ENCODE measurements at places on chromosomes 16 and 17.

- DNase-seq, result no peak
These were observed 24.4 kb downstream of the CNTNAP1 start for GRCh38 chr17:42706732-42707131.

GRCh38 chr16:74724820-74725549 is 24.3 kb upstream of the MLKL start:
- DNase-seq, result no peak

- no peak for DNase-seq
These were observed 36.8 kb downstream of the CPD start for GRCh38 chr17:30415491-30415890.

DNA sequence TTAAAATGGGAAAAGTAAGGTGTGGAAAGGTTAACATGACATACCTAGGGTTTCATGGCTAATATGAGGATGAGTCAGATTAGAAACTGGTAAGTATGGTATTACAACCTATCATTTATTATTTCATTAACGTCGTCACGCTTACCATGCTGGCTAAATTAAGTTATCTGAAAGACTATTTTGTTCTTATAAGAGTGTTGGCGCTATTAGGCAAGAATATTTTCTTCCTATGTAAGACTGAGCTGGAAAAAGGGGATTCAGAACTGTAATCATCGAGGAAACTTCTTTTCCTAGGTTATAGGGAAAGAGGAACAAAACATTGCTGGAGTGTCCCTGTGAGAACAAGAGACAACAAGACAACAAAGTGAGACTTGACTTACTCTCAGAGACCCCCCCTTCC is 440.8 kb downstream of the KCNJ2 start:
- no peak for DNase-seq

DNA sequence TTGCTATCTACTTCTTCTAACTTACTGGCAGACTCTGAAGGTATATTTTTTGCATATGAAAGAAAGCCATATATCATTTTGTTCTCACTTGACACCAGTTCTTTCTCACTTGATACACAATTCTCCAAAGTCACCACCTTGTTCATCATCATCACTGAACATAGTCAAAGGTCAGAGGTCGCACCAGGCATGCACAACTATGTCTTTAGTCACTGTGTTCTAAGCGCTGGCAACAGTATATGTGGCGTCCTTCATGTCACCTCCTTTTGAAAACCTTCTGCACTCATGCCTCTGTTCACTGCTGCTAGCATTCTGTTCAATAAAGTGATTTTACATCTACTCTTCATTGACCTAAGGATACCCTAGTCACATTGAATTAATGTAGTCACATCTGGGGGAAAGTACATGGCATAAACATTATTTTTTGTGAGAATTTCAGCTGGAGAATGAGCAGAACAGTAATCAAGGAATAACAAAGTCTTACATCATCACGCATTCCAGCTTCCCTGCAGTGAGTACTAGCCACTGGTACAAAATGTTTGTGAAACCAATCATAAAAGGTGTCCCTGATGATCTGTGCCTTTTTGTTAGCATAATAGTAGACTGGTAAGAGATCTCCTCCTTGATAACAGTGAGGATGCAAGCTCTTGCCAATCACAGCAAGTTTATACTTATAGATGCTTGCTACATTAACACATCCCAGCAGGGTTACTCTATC is 20.5 kb upstream of the TBX4 start:
- DNase-seq, result no peak

GRCh38 chr17:78658281-78658785 is 81.1 kb upstream of the DNAH17 start:
- DNase-seq, result no peak

DNA sequence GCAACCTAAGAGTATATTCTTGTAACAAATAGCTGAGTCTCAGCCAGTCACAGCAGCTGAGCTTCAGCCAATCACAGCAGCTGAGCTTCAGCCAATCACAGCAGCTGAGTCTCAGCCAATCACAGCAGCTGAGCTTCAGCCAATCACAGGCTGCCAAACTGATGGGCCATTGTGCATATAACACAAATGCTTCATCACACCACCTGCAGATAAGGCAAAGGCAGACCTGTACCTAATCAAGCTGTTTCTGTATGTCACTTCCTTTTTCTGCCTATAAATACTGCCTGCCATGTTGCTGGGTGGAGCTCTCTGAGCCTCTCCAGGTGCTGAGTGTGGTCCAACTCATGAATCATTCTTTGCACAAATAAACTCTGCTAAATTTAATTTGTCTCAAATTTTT is 19.9 kb downstream of the MYH13 start:
- no peak for DNase-seq

DNA sequence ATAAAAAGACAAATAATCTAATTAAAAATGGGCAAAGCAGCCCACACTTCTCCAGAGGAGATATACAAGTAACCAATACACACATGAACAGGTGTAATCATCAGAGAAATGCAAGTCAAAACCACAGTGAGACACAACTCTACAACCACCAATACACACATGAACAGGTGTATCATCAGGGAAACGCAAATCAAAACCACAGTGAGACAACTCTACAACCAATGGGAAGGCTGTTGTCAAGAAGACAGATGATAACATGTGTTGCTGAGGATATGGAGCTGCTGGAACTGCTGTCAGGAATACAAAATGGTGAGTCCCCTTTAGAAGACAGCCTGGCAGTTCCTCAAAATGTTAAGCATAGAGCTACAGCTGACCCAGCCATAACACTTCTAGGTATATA is 22.5 kb upstream of the ENGASE start:
- DNase-seq, result no peak

GRCh38 chr17:19299214-19299747 is 62.1 kb downstream of the EPN2 start:
- DNase-seq, result no peak

- no peak for DNase-seq
These were observed 31.2 kb downstream of the LYRM9 start for GRCh38 chr17:27862004-27862403.

GRCh38 chr17:74362069-74362405 is 369 bp upstream of the BTBD17 start:
- no peak for DNase-seq

GRCh38 chr17:36932694-36933511 is 4.4 kb upstream of the LHX1 start:
- no peak for DNase-seq

GRCh38 chr16:23931199-23931598 is 95.4 kb downstream of the PRKCB start:
- no peak for DNase-seq

GRCh38 chr17:35766903-35767510 is 6.3 kb downstream of the C17orf50 start:
- no peak for DNase-seq

GRCh38 chr16:71846431-71846830 is 655 bp downstream of the ATXN1L start:
- DNase-seq, result no peak

DNA sequence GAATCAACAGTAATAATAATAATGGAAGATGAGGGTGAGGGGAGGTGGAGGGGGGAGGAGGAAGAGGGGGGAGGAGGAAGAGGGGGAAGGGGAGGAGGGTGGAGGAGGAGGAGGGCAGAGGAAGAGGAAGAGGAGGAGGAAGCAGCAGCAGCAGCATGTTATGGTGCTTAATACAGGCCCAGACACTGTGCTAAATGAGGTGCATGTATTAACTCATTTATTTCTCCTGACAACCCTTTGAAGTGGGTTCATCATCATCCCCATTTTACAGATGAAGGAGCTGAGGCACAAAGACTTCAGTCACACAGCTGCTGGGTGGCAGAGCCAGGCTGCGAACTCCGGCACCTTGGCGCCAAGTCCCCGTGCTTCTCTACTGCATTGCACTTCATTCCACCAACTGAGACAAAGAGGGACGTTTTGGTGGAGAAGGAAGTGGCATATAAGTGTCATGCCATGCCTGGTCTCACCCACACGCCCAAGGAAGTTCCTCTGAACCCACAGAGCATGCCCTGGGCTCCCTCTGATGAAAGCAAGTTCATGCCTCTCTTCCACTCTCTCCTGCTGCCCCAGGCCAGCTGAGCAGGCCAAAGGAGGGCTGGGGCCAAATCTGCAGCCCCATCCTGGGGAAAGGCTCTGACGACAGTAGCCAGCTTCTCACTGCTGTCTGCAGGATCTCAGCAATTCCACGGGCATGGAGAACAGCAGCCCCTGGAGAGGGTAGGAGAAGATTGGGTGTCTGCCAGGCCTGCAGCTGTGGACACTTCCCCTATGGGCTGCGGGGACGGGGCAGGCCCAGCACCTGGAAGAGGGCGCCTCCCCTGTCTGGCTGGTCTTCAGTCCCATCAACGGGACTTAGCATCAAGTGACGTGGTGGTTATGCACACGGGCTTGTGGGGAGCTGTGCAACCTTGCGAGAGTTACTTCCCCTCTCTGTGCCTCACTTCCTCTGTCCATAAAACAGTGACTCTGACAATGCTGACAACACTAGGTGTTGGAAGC is 21.8 kb downstream of the XYLT1 start:
- peak; percentile 52 for DNase-seq

DNA sequence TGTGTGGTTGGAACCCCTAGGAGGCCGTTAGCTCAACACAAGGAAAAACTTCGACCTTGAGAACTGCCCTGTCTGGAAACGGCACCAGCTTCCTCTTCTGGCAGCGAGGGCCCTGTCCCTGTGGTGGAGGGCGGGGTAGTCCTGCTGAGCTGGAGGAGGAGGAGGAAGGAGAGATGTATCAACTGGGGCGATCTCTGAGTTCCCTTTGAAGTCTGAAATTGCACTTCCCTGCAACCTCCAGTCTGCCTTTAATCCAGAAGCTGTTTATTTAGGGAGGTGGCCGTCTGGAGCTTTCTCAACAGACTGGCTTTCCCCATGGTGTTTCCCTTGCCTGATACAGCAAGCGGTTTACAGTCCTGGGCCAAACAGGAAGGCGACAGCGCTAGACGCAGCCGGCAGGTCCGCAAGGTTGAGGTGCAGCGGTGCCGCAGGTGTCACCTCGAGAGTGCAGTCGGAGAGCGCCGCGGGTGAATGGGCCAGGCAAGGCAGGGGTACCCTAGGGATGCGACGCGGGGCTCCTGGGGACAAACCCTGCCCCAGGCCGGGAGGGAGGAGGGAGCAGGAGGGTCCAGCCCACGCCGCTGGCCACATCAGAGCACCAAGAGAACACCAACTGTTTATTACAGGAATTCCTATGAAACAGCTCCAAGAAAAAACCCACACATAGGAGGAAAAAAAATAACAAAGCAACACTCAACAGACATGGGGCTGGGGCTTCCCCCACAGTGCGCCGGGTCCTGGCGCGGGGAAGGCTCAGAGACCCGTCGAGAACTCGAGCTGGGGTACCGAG is 11.4 kb upstream of the MRPS23 start:
- peak; percentile 82 for DNase-seq

DNA sequence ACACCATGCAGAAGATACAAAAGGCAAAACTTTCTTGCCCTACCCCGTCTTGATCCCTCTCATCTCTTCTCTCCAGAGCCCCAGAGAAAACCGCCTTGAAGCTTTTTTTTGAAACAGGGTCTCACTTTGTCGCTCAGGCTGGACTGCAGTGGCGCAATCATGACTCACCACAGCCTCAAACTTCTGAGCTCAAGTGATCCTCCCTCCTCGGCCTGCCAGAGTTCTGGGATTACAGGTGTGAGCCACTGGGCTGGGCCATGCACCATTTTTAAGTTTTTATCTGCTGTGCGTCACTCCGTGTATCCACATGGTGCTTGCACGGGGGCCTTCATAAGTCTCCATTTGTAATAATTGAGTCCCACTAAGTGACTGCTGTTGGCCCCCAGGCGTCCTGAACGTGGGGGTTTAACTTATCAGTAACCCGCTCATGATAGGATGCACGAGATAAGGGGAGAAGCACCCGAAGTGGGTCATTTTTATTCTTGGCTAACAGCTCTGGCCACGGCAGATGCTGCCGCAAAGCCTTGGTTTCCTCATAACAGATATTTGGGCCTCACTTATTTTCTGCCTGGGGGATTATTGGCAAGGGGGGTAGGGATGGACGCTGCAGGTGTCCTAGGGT is 8.6 kb downstream of the DNAH17 start:
- no peak for DNase-seq

GRCh38 chr16:4034963-4035362 is 81.3 kb downstream of the ADCY9 start:
- DNase-seq, result no peak

DNA sequence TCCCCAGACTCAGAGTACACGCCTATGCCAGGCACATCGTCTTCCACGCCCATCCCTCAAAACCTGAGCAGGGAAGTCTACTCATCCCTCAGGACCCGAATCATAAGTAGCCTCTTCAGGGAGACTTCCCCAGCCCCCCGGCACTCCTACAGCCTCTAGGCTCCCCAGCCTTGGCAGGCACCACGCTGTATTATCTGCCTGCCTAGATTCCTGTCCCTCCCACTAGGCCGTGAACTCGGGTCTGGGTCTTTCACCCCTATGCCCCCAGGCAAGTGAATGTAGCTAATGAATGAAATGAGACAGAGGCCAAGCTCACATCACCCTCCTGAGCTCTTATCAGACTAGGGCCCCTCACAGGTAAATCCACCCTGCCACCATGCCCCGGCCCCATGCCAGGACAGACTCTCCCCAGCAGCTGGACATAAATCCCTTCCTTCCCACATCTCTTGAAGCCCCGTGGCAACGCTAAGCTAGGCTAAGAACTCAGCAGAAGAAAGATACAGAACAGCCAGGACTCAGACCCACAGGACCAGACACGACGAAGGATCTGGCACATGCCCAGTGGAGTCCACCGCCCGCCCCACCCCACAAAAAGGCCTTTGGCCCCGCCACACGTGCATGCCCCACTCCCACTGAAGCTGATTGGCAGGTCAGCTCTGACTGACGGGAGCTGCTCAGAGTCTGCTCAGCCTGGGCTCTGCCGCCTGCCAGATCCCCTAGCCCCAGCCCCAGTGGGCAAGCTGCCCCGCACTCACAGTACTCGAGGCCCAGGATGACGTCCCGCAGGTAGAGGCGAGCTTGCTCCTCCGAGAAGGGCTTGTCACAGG is 13.0 kb downstream of the CAMKK1 start:
- no peak for DNase-seq

- peak; percentile 79 for DNase-seq
These were observed 172.6 kb downstream of the CDK5R1 start for GRCh38 chr17:32659419-32659842.

DNA sequence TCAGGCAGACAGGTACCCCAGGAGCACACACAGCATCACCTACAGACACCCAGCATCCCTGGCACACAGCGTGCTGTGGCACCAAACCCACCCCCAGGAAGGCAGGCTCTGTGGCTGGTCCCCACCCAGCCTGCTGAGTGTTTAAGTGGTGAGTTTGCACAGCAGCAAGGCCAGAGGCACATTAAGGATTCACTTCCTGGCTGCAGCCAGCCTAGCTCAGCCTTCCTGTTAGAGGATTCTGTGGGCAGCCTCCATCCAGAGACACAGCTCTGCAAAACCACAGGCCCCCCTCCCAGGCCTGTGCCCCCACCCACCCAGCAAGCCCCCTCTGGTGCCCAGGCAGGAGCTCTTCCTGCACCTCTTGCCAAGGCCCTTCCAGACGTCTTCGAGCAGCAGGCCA is 36.1 kb upstream of the PHB1 start:
- DNase-seq, result no peak

GRCh38 chr16:12771341-12771798 is 32.3 kb downstream of the CPPED1 start:
- DNase-seq, result peak; percentile 41

Data from femur (tissue), 1 donor.